ENCODE measurements at places on chromosomes 5 and 9.

GRCh38 chr9:91256235-91256634 lies 105.5 kb downstream of the AUH start:
- no peak for DNase-seq

DNA sequence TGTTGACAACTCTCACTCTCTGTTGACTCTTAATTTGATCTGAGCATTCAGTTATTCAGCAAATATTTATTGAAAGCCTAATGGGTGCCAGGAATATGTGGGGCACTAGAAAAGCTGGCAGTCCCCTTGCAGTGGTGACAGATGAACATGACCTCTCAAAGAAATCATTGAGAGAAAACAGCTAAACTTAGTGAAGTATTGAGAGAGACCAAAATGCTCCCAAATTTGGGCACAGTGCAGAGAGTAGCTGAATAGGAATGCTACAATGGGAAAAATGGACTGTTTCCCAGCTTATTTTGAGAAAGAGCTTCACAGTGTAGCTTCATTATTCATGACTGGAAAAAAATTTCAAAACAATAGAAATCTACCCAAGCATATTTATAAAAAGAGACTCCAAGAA lies 257.9 kb downstream of the SGCD start:
- DNase-seq = no peak

DNA sequence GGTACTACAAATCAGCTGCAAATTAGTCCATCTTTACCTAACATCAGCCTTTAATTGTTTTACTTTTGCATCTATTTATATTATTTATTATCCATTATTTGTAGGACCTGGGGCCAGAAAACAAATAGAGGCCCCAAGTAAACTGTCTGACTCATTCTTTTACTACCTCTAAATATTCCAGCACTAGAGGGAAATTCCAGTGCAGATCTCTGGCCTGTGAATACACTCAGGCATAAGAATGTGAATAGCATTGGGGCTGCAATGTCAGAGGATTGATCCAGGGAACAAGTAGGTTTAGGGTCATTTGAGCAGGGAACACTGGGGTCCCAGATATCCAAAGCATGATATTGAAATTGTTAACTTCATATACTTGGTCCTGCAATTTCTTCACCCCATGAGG lies 176.6 kb upstream of the TYRP1 start:
- DNase-seq = no peak

GRCh38 chr5:168006456-168007130 lies 284.9 kb upstream of the WWC1 start:
- no peak for DNase-seq

DNA sequence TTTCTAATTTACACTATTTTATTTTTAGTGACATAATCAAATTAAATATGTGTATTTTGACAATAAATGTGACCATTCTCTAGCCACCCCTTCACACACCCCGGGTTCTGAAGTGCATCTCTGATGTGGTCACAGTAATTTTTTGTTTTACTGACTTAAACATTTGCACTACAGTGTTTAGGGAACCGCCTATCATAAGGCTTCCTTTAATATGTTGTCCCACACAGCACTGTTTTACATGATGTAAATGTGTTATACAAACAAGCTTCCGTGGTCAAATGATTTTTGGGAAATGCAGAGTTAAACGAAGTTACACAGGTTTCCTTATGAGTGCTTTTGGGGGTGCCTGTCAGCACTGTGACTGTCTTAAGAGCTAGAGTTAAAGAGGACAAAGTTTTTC lies 86.5 kb downstream of the KDM4C start:
- DNase-seq = no peak

- DNase-seq = no peak
Measured at GRCh38 chr5:43193894-43194265, 1.9 kb downstream of the NIM1K start.
